Stimulated activated effector memory CD8-positive, alpha-beta T cell treated with anti-CD3 and anti-CD28 coated beads, Interleukin-12 subunit alpha, Interleukin-12 subunit beta, amount 100 ng/mL, for 72 hours (primary cell): ENCODE measurements at places on chromosomes 12 and 14.

GRCh38 chr12:4379405-4379804 lies at the start of gene FGF23:
TSS of gene FGF23 (minus strand) at chr12:4379712. CDS start at chr12:4379582, 130 bp downstream.
- DNase-seq = no peak

DNA sequence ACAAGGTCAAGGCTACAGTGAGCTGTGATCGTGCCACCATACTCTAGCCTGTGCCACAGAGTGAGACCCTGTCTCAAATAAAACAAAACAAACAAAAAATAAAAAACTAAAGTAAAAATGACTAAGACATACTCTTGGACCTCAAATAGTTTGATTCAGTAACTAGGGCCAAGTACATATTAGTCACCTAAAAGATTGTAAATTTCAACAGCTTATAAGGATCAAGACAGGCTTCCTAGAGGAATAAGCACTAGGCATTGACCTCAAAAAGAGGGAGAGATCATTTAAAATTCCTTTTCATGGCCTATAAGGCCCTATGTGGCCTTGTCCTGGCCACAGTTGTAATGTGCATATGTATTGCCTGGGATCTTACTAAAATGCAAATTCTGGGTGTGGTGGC lies 46.0 kb upstream of the CHST11 start:
- no peak for DNase-seq

GRCh38 chr12:87846045-87846444 lies 183.2 kb downstream of the C12orf50 start:
- no peak for DNase-seq

- DNase-seq = no peak
These were observed 142.5 kb downstream of the GCH1 start for GRCh38 chr14:54759982-54760585.

DNA sequence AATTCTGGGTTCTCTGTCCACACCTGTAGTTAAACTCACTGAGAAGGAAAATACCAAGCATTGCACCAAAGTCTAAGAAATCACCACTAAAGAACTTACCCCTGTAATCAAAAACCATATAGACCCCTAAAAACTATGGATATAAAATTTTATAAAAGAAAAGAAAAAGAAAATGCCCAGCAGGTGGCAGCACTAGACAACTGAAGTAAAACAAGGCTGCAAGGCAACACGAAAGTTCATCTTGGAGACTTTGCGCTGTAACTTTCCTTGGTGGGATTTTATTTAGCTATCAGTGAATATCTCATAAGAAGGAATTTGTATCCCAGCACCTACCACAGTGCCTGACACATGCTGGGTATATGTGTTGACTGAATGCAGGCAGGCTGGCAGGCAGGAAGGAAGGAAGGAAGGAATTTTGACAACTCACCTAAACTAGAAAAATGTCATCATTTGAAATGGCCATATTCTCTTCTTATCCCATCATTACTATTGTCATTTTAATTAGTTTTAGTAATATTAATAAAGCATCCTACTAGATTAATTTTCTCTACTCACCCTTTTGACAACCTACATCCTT lies 68.2 kb upstream of the ETV6 start:
- DNase-seq = peak; percentile 49

DNA sequence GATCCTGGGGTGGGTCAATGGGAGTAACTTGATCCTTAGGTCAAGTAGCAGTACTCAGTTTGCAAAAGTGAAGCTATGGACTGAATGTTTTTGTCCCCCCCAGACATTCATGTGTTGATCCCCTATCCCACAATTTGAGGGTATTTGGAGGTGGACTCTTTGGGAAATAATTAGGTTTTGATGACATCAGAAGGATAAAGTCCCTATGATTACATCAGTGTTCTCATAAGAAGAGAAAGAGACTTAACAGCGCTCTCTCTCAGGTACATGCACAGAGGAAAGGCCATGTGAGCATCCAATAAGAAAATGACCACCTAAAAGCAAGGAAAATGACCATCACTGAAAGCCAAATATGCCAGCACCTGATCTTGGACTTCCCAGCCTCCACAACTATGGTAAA lies 550.8 kb downstream of the FOXG1 start:
- DNase-seq = no peak

GRCh38 chr12:84913129-84913515 lies 523 bp upstream of the SLC6A15 start:
- DNase-seq = no peak

DNA sequence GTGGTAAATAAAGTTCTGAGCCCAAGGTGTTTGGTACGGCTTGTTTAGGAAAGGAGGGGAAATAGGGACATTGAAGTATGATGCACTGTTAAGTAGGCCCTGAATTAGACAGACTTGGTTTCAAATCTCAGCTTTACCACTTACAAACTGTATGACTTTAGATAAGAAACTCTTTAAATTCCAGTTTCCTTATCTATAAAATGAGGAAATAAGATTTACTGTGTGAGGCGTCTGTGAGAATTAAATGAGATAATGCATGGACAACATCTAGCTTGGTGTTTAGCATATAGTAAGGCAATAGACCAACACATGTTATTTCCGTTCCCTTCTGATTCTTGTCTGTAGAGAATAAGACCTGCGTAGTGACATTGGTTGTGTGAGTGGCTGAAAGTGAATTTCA lies 7.0 kb downstream of the NCKAP1L start:
- no peak for DNase-seq

DNA sequence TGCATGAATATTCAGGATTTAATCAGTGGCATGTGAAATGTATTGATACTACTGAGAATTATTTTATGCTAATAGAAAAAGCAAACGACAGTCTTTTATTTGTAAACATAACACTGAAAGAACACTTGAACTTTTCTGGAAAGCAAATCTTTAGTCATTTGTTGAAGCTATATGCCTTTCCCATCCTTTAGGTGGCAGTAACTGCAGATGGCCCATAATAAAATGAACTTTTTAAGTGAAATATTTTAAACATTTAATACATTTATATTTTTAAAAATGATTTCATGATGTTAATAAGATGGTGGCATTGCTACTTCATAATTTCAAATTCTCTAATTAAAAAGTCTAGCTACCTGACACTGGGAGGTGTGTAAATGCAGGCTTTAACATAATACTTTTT lies 13.9 kb upstream of the KRR1 start:
- DNase-seq = no peak

GRCh38 chr12:32587581-32588495 lies 91.3 kb upstream of the DNM1L start:
- DNase-seq = no peak

DNA sequence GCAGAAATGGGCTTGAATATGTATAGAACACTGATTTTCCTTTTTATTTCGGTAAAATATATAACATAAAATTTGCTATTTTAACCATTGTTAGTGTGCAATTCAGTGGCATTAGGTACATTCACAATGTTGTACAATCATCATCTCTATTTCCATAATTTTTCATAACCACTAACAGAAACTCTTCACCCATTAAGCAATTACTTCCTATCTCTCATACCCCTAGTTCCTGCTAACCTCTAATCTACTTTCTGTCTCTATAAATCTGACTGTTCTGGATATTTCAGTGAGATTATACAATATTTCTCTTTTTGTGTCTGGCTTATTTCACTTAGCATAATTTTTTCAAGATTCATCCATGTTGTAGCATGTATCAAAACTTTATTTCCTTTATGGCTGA lies 8.9 kb upstream of the RNF212B start:
- no peak for DNase-seq

DNA sequence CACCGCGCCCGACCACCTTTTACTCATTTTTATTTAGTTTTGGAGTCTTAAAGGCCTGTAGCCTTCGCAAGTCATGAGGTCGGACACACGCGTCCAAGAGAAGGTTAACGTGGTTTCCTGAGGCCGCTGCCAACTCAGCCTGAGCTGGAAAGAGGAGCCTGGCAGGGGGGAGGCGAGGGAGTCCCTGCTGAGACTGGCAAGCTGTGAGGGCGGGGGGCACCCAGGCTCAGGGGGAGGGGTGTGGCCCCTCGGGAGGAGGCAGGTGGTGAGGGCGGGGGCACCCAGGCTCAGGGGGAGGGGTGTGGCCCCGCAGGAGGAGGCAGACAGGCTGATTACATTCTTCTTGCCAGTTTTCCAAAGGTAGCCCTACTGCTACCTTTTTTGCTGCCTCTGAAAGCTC lies 143.2 kb downstream of the PIWIL1 start:
- DNase-seq = no peak

DNA sequence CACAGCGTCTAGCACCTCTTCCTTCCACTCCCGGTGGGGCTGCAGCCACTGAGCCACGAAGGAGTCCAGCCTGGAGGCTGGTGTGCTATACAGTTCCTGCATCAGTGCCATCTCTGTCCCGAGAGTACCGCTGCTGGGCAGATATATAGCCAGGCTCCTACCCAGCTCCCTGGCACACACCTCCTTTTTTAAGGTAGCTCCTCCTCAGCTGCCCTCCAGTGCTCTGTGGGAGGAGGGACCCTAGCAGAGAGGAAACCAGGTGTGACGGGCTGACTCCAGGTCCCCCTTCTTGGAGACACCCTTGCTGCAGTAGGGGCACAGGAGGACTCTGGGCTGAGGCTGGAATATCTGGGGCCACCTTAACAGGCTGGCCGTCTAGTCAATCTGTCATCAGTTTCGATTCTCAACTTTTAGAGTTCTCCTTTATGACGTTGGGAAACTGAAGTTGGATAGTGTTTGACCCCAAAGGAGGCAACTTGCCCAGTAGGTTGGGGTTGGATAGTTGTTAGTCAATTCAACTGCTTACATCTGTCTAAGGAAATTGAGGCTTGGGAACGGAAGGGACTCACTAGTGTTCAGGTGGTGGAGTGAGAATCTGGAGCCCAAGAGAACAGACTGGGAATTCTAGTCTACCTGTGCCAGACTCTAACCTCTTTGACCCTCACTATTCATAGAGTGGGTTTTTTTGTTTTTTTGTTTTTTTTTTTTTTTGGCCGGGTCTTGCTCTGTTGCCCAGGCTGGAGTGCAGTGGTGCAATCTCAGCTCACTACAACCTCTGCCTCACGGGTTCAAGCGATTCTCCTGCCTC lies at the start of gene OASL:
TSS of gene OASL (minus strand) at position 386 of the 808 bp plus-strand sequence. CDS start at position 111, 275 bp downstream.
- DNase-seq = peak; percentile 87

GRCh38 chr12:94198469-94198868 lies 50.1 kb downstream of the PLXNC1 start:
- DNase-seq = no peak

GRCh38 chr12:84704856-84705255 lies 207.7 kb downstream of the SLC6A15 start:
- DNase-seq = no peak

DNA sequence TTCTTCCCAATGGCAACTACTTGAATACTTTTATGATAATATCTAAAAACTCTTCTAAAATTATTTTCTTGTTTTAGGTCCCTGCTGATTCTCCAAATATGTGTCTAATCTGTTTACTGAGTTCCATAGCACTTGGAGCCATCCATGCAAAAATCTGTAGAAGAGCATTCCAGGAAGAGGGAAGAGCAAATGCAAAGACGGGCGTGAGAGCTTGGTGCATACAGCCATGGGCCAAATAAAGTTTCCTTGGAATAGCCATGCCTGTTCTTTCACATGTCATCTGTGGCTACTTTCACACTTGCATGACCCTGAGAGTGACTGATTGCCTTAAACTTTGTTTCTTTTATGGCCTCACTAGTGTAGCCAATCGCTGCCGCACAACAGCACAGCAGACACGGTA lies 13.0 kb upstream of the EGLN3 start:
- no peak for DNase-seq

DNA sequence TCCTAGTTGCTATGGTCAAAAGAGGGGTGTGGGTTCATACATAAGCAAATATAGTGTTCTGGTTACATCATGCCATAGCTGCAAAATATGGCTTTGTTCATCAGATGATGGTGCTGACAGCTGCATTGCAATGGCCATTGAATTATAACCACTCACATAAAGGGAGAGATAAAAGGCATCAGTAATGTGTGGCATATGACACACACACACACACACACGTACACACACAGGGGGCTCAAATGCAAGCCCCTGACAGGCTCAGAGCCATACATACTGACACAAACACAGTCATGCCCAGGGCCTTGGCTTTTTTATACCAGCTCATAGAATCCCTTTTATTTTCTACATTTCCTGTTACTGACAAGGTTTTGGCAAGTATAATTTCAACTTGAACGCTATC lies 698.9 kb downstream of the BCL11B start:
- DNase-seq = no peak

GRCh38 chr12:61916831-61917230 lies 343.4 kb upstream of the USP15 start:
- no peak for DNase-seq

GRCh38 chr14:69540654-69541335 lies 33.9 kb downstream of the CCDC177 start:
- DNase-seq = no peak

- no peak for DNase-seq
These were observed 46.5 kb upstream of the GPR68 start for GRCh38 chr14:91290986-91291385.

DNA sequence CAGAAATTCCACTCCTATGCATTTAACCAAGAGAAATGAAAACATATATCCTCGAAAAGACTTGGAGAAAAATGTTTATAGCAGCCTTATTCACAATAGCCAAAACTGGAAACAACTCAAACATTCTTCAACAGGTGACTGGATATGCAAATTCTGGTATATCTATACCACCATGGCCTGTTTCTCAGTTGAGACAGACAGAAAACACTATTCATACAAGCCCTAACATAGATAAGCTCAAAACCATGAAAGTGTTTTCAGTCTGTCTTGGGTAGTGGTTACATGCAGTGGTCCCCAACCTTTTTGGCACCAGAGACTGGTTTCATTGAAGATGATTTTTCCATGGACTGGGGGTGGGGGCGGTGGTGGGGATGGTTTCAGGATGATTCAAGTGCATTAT lies 83.8 kb downstream of the SRGAP1 start:
- no peak for DNase-seq

DNA sequence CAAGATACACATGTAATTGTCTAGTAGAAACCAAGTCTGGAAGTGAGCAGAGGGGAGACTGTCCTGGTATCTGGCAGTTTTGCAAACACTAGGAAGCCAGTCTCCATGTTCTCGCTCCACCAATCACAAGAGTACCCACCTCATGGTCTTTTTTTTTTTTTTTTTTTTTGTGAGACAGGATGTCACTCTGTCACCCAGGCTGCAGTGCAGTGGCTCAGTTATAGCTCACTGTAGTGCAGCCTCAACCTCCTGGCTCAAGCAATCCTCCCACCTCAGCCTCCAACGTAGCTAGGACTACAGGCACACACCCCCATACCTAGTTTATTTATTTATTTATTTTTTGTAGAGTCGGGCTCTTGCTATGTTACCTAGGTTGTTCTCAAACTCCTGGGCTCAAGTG lies 189.2 kb downstream of the EFCAB11 start:
- no peak for DNase-seq

DNA sequence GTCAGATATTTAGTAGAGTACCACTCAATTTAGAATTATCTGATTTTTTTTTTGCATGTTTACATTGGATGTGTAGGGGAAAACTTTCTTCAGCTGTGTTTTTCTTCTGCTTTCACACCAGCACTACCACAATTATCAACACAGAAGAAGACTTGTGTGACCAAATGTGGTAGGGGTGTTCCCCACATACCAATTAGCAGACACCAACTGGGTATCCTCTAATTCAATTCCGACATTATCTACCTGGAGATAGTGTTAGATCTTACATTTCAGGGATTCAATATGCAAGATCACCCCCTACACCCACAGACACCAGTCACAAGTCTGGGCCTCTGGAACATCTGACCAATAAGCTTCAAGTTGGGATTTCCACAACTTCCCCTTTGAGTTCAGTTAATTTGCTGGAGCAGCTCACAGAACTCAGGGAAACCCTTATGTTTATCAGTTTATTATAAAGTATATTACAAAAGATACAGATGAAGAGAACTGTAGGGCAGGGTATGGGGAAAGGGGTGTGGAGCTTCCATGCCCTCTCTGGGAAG lies 4.1 kb upstream of the KLRG1 start:
- no peak for DNase-seq
